ENCODE measurements at places on chromosomes 1 and 21.

GRCh38 chr1:41450747-41451285 lies 33.7 kb downstream of the EDN2 start:
- no peak for DNase-seq

GRCh38 chr1:94045465-94046056 lies 75.4 kb downstream of the ABCA4 start:
- peak; percentile 20 for DNase-seq

DNA sequence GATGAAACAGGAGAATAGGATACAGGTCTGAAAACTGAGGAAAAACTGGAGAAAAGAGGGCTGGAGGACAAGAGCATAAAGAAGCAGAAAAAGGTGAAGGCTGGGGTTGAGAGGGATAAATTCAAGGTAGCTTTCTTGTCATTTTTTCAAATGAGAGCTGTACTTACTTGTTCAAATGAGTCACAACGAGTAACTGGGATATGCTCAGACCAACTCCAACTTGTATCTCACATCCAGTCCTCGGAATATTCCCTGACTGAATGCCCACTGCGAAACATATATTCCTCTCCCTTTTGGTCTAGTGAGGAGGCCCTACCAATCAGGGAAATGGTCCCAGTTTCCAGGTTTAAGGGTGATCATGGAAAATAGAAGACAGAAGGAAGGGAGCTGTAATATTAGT lies 343.4 kb downstream of the HHIPL2 start:
- no peak for DNase-seq

GRCh38 chr1:33339413-33339812 lies 18.5 kb upstream of the A3GALT2 start:
- DNase-seq, result no peak

GRCh38 chr1:53313556-53313955 lies 14.3 kb downstream of the LRP8 start:
- DNase-seq, result no peak

- no peak for DNase-seq
These were observed 52.6 kb upstream of the EPS8L3 start for GRCh38 chr1:109816175-109816811.

- no peak for DNase-seq
These were observed 297.3 kb upstream of the KAZN start for GRCh38 chr1:14300991-14301703.

GRCh38 chr1:217660353-217661062 lies 29.4 kb downstream of the SPATA17 start:
- no peak for DNase-seq

DNA sequence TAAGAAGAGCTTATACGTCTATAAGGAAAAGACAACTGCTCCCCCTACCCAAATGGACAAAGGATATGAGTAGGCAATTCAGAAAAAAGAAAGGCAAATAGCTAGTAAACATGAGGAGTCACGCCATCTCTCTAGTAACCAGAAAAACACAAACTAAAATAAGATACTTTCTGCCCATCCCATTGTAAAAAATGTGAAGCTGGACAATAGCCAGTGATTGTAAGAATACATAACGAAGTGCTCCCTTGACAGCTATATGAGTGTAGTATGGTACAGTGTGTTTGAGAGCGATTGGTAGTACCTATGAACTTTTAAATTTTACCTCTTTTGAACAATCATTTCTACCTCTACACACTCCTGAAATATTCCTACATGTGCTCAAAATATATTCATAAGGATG lies 7.5 kb upstream of the GJA8 start:
- DNase-seq, result no peak

DNA sequence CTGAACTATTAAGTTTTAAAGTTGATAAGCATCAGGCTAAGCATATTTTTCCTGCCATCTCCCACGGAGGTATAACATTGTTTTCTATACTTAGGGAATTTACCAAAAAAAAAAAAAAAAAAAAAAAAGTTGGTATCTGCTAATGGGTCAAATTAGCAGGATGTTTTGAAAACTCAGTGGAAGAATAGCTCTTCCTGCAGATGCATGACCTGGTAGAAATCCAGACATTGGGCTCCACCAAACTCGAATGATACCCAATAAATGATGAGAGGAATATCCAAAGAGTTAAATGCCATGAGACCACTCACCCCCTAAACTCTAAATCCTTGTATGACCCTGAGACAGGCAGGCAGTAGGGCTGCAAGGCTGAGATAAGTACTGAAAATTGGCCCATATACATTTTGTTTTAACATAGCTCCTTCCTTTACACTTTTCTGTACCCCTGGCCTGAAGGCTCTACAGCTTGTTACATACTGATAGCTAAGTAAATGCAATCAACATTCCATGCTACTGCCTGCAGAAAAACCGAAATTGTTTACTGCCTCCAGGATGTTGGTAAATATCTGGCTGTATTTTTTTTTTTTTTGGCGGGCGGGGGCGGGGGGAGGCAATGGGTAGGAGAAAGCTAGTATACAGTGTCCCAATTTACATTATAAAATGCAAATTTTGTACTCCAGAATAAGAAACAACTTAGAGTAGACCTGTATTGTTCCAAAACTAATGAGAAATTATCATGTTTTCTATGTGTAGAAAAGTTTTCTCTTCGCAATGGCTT lies 57.6 kb downstream of the NFIA start:
- no peak for DNase-seq

- DNase-seq, result no peak
These were observed 369.7 kb downstream of the RRAGC start for GRCh38 chr1:38489844-38490270.

DNA sequence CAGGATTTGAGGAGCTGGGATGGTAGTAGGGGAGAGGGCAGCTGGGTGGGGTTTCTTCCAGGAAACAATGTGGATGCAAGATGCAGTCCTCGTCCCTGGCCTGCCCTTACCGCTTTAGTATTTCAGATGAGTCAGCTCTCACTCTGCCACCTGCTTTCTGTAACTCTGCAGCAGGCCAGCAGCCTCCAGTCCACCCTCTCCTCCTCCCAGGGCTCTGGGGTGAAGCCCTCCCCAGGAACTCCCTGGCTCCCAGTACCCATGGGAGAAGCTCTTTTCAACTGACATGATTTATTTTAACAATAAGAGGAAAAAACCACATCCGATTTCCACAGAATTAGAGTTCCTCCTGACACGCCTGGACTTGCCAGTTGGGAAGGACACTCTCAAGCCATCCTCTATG lies 39.0 kb upstream of the IL20 start:
- DNase-seq, result no peak

DNA sequence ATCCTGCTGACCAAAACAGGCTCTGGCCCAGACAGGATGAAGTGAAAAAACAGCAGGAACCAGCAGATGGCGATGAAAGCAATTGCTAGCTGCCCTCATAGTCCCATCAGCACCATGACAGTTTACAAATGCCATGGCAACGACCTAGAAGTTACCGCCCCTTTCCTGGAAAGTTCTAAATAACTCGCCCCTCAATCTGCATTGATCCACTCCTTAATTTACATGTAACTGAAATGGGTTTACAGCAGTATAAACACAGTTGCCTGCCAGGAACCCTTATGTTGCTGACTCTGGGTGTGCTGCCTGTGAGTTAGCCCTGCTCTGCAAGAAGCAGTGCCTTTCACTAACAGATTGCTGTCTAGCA lies 65.5 kb upstream of the CR1L start:
- no peak for DNase-seq

- no peak for DNase-seq
These were observed 27.8 kb upstream of the NFIA start for GRCh38 chr1:61054601-61054993.

- no peak for DNase-seq
These were observed 39.9 kb upstream of the KRTAP19-8 start for GRCh38 chr21:31078216-31078615.

DNA sequence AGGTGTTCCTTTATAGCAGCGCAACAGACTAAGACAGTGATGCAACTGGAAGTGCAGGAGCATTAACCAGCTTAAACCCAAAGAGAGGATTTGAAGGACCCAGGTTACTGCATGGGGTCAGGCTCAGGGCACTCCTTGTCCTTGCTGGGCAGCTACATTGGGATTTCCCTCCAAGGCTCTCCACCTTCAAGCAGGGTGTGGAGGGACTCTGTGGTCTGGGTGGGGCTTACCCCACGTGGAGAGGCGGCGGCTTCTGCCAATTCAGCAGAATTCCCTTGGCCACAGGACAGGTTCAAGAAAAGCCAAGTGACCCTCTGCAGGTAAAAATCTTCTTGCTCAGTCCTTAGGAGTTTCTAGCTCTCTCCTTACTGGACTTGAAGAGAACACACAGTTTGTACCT lies 6.5 kb downstream of the RRP1B start:
- no peak for DNase-seq

GRCh38 chr21:39313042-39313570 lies 326 bp downstream of the BRWD1 start:
- DNase-seq, result no peak

DNA sequence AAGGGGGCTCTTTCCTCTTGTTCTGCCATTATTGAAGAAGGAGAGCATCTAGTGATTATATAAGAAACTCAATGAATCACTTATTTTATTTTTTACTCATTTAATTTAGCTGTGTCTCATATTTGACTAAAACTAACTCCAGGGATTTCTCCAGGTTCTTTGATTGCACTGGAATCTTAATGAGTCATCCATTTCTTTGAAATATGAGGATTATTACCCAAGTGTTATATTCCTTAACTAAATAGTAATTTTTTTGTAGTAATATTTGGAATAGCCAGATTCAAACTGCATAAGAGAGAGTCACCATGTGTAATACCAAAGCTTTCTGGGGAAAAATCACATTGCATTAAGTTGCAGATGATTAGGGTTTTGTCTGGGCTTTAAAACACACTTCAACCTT lies 59.5 kb downstream of the NTMT2 start:
- no peak for DNase-seq

DNA sequence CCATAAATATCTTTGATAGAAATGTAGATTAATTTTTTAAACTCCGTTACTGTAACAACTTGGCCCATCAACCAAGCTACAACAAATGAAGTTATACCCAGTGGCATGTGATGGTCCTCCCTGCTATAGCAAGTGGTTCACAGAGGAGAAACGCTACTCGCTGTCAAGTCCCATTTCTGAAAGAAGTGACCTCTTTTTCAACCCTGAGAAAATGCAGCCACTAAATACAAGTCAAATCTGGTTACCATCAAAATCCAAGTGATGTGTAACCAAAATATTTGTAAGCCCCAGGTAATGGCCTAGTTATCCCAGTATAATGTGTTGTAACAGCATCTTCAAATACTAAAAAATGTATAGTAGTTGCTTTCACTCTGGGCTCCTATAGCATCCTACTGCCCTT lies 151.8 kb downstream of the MIS18A start:
- DNase-seq, result no peak

GRCh38 chr1:155983191-155984024 lies 5.1 kb upstream of the ARHGEF2 start:
- DNase-seq, result no peak
